NCI-H1048 (cell line): ENCODE measurements at places on chromosomes 13 and 19.
A peak's percentile ranks its signal among the peaks of the same experiment; 100 is the strongest.

- DNase-seq, result no peak
Measured at GRCh38 chr19:7947939-7948338, 4.5 kb upstream of the TIMM44 start.

- DNase-seq, result no peak
Measured at GRCh38 chr19:44666852-44667556, 4.3 kb upstream of the CEACAM19 start.

GRCh38 chr19:11256189-11256588 lies 6.1 kb downstream of the DOCK6 start:
- no peak for DNase-seq

DNA sequence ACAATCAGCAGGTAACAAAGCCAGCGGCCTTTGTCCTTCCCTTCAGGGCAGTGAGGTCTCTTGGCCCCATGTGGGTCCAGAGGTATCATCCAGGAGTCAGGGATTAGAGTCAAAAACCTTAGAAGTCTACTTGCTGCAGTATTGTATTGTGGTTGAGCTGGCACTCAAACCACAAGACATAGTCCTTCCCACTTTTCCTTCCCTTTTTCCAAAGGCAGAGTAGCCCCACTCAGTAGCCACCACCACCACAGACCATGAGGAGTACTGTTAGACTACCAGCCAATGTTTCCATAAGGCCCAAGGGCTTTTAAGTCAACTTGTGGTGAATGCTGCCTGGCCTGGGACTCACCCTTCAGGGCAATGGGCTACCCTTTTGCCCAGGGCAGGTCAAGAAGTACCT lies 27.1 kb upstream of the CCNA1 start:
- DNase-seq, result no peak

DNA sequence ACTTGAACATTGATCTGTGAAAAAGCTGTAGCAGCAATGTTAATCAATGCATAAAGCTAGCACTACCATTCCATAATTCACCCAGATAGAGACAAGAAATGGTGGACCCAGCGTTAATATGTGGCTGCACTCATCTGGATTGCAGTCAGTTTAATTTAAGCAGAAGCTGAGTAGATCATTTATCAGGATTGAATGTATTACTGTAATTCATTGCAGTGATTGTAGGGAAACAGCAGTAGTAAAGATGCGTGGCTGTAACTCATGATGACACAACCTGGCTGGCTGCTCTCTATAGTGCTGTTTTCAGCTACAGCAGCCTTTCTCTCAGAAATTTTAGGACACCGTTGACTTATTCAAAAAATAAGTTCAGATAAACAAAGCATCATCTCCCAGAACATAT lies 499.5 kb upstream of the SLITRK6 start:
- DNase-seq, result no peak

DNA sequence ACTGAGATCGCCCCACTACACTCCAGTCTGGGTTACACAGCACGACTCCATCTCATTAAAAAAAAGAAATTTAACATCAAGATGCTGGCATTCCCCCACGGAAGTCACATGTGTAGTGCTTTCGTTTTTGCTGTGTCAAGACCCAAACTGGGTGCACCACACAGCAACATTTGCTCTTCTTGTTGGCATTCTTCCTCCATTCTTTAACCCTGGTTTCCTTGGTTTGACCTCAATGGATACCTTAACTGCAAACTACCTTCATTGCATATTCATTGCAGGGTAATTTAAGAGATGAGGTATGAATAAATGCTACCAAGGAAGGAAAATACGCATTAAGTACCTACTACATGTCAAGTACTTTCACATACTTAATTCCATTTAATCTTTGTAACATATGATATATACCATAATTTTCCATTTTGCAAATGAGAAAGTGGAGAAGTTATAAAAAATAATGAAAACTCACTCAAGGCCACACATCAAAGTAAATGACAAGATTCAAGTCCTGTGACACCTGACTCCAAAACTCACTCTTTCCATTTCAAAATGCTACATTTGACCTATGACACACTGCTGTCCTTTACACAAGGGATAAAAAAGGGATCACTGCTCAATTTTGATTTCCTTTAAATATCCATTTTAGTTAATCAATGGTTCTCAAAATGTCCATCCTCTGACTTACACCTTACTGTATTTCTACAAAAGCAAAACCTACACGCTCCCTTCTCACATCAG lies 59.2 kb downstream of the STK24 start:
- no peak for DNase-seq

GRCh38 chr19:43524922-43525835 lies 1.8 kb downstream of the ETHE1 start:
- no peak for DNase-seq

DNA sequence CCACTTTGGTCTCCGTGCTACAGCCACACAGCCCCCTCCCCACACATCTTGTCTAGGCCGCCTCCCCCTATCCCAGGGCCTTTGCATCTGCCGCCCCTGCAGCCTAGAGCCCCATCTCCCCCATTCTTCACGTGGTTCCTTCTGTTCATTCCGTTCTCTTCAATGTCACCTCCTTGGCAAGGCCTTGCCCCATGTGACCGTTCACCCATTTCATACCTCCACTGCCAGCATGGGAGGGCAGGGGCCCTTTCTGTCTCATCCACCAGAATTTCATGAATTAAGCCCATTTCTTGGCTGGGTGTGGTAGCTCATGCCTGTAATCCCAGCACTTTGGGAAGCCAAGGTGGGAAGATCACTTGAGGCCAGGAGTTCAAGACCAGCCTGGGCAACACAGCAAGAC lies 15.7 kb upstream of the HNRNPM start:
- DNase-seq, result no peak

DNA sequence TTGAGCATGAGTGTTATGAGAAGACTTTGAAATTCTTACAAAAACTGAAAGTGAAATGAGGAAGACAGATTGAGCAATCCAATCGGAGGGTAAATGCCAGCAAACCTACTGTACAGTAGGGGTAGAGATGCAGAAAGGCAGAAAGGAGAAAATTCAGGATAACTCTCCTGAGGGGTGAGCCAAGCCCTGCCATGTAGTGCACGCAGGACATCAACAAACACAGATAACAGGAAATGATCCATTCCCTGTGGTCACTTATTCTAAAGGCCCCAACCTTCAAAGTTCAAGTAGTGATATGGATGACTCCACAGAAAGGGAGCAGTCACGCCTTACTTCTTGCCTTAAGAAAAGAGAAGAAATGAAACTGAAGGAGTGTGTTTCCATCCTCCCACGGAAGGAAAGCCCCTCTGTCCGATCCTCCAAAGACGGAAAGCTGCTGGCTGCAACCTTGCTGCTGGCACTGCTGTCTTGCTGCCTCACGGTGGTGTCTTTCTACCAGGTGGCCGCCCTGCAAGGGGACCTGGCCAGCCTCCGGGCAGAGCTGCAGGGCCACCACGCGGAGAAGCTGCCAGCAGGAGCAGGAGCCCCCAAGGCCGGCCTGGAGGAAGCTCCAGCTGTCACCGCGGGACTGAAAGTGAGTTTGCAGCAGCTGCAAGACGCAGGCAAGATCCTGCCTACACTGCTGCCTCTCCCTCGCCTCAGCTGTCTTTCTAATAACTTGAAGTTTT lies at the start of gene TNFSF13B:
TNFSF13B (plus strand) TSS at position 118 of the 728 bp plus-strand sequence; CDS start at position 296, 178 bp downstream.
- no peak for DNase-seq

DNA sequence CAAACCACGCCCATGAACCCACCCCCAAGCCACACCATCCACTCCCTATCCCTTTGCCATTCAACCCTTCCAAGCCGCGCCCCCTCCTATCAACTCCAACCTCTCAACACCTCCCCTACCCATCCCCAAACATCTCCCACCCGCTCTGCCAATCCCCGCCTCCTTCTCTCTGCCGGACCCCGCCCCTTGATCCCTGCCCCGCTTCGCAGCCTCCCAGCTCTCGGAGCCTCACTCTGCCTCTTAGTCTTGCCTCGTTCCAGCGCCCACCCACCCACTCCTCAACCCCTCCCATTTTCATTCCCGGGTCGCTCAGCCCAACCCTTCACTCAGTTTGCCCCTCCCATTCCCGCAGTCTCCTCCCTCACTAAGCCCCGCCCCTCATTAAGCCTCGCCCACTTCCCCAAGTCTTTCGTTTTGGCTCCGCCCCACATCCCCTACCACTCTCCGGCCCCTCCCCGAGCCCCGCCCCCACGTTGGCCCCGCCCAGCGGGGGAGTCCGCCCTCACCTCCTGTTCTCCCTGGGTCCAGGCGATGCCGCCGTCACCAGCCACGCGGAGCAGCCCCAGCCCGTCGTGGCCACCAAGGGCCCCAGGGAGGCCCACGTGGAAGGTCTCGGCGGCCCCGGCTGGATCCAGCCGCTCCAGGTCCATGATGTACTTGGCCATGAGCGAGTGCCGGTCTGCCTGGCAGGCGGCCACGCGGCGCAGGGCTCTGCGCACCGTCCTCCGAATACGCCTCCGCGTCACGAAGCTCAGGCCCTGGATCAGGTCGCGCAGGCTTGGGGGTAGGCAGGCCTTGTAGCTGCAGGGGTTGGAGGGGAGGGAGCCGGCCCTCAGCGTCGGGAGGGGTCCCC lies 5.7 kb downstream of the JAK3 start:
- DNase-seq, result peak; percentile 81

DNA sequence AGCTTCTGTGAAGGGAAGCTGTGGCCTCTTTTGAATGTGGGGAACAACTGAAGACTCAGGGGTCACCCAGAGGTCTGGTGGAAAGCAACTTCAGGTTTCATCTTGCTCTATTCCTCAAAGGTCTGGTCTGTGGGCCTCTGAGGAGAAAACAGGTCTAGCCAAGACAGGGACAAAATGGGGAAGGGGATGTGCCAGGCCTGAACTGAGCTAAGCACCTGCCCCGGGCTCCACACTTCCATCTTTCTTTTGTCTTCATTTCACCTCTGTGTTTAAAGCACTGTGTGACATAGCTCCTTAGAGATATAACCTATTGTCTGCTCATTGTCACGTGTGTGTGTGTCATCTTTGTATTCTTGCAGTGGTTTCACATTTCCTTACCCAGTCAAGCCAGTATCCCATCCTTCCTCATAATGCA lies 19.9 kb upstream of the GDF15 start:
- no peak for DNase-seq

DNA sequence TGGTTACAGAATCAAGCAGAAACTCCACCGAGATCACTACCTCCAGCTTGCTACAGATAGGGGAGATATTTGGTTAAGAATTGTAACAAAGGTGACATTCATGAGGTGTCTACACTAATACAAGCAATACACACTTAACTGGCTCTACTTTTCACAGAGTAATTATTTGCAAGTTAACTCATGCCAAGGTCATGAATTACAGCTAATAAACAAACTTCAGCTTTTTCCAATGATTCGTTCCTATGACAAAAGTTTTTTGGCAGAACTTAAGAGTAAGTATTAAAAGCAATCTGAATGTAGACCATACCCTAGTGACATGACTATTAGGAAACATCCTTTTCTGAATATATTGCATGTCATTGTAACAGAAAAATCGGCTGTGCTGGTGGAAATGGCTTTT lies 72.1 kb downstream of the LHFPL6 start:
- DNase-seq, result no peak

DNA sequence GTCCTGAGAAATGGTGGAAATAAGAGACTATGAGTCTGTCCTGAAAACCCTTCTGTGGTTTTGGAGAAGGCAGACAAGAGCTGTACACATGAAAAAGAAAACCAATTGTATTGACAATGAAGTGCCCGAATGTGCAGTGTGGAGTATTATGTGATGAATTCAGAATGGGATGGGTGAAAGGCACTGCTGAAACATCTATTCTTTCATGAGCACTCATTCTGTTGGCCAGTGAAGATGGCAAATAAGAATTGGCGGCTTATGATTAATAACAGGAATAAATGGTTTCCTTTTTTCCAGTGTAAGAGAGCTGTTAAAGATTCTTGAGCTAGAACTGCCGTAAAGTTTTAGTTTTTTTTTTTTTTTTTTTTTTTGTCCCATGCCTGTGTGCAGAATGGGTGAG lies 5.7 kb downstream of the POLR1D start:
- no peak for DNase-seq

DNA sequence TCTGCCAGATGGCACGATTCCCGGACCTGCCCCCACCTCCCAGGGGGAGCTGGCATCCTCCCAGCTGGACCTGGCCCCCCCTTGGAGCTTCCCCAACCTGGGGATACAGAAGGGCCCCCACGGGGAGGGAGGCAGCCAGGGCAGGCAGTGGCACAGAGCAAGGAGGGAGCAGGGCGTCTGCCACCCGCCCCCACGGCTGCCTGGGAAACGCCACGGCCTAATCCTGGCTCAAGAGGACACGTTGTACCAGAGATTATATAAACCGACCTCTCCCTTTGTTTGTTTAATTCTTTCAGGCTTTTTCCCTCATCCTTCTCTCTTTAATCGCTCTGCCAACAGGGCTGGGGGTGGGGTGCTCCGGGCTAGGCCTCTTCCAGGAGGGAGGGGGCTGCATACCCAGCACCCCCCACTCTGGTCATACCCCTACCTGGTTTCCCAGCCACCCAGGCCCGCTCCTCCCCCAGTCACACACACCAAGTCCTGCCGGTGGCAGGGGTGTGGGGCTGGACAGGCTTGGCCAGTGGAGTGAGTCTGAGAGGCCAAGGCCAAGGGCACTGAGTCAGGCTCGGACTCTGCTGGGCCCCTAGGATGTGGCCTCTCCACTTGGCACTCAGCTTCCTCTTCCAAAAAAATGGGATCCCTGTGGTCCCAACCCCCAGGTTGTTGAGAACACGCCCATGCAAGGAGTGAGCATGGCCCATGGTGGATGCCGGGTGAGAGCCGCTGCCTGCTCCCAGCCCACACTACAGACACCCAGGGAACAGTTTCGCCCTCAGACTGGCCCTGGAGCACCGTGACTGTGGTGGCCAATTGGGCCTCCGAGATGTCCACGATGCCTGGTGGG lies 29.5 kb upstream of the NFIC start:
- no peak for DNase-seq

- no peak for DNase-seq
Measured at GRCh38 chr13:69199664-69200063, 908.0 kb upstream of the ATXN8OS start.

DNA sequence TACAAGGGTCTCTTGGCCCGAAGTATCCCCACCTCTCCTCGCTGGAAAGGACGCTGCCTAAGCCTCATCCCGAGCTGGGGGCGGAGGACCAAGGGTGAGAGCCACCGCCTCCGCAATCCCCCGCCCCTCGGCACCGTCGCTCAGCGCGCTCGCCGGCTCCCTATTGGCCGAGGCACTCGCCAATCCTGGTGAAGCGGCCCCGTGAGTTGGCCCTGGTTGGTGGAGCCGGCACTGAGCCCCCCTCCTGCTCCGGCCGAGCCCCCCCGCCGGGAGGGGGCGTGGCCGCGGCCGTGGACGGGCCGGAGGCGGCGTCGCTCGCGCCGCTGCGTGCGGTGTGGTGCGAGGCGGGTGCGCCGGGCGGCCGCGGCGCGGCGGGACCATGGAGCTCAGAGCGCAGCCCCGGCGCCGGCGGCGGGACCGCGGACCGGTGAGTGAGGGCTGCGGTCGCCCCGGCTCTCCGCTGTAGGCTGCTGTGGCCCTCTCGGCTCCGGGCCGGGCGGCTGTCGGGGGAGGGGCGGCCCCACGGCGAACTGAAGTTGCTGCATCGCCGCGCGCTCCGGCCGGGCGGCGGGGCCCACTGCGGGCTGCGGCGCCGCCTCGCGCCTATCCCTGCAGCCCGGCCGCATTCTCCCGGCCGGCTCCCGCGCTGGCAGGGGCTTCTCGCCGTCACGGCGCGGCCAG lies at the start of gene WASF3:
WASF3 (plus strand) TSS at position 291 of the 681 bp plus-strand sequence. CDS start 84,588 bp downstream, outside the sequence.
- DNase-seq, result peak; percentile 94

DNA sequence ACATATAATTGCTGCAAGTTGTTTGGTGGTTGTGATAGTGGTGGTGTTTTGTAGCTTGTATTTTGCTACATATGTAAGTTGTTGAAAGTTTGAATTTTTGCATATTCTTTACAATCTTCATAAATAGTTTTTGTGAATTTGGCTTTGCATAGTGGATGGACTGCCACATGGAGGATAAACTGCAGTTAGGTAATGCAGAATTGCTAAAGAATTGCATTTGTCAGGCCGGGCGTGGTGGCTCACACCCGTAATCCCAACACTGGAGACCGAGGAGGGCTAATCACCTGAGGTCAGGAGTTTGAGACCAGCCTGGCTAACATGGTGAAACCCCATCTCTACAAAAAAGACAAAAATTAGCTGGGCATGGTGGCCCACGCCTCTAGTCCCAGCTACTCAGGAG lies 111.9 kb downstream of the ZAR1L start:
- DNase-seq, result no peak
